Stimulated activated CD8-positive, alpha-beta memory T cell treated with anti-CD3 and anti-CD28 coated beads, Interleukin-12 subunit alpha, Interleukin-12 subunit beta, amount 100 ng/mL, for 1 hour (primary cell): ENCODE measurements at places on chromosomes 6 and 20.
A peak's percentile ranks its signal among the peaks of the same experiment; 100 is the strongest.

- DNase-seq: no peak
These were observed 51.6 kb downstream of the CYP24A1 start for GRCh38 chr20:54122189-54122588.

DNA sequence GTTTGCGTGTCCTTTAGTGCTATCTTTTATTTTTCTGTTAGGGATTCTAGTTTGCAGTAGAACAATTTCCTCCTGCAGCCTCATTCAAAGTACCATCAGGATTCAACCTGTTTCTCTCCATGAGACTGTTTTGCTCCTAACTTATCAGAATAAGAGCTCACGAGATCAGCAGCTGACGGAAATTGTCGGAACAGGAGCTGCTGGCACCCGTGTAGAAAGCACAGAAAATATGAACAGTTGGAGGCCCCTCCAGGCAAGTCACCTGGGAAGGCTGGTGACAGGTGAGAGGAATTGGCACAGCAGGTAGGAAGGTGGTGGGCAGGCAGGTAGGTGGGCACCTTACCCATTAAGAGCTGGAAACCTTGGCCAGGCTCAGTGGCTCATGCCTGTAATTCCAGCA, 368.6 kb downstream of the CDH26 start:
- DNase-seq: no peak

- no peak for DNase-seq
These were observed 850.2 kb upstream of the FLRT3 start for GRCh38 chr20:15187612-15188011.

DNA sequence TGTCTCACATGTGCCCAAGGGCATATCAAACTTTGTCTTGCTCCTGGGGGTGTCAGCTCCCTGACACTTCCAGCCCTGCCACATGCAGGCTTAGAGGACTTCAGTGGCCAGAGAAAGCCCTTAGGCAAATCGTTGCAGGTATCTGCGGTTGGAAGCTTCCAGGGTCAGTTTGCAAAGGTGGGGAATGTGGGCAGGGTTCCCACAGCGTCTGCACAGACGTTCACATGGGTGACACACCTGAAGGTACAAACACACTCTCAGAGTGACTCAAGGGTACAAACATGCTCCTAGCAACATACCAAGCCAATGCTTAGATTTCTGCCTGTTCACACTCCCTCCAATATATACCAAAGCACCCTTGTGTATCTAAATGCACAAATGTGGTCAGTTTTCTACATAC, 30.0 kb downstream of the VSTM2L start:
- DNase-seq: no peak

DNA sequence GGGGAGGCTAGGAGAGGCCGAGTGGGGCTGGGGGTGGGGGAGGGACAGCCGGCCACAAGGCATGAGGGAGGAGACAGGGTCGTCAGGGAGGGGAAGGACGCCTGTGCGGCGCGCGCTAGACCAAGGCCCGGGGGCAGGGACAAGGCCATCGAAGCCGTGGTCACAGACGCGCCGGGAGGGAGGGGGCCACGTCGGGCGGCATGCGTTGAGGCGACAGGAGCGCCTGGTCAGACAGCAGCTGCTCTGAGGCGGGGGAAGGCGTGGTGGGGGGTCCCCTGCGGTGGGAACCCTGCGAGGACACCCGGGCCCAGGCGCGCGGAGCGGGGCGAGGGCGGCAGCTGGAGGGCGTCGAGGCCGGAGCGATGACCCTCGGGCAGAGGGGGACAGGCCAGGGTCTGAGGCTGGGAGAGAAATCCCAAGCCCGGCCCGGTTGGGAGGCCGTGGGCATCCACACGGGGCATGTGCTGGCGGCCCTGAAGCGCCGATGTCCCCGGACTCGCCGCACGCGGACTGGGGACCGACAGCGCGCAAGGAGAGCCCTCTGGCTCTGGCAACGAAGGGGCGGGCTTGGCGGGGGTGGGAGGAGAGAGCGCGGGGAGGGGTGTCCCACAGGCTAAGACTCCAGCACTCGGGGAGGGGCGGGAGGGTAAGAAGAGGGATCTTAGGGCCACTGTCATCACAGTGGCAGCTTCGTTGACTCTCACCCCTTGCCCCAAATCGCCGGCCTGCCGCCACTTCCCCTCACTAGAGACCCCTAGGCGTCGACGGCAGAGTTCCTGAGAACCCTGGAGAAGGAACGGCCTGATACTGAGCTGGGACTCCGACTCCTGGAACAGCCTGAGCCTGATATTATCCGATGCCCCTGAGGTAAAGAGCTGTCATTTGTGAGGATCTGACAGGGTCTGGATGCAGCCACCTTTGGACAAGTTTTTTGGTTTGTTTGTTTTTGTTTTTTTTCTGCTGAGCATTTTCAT, 5.0 kb downstream of the TMEM239 start:
- no peak for DNase-seq

DNA sequence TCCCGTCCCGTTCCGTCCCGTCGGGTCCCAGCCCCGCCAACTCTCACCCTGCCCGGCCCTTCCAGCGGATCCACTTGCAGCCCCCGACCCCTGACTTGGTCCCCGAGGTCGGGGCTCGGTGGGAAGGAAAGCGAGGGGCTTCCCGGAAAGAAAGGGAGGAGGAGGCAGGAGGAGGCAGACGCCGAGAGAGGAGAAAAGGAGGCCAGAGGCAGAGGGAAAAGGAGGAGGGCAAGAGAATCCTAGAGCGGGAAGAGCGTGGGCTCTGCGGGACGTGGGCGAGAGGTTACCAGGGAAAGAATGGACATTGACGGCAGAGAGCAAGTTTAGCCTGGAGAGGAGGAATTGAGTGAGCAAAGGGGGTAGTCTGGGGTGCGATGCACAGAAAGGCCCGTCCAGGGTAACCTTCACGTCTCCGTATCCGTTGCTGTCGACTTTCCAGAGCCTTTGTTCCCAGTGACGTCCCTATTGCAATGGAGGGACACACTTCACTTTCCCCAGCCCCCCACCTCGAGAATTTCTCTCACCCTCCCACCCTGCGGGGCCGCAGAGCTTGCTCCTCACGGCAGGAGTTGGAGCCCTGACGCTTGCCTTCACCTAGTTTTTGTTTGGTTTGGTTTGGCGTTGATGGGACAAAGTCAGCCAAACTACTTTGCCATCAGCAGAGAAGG, 477 bp upstream of the MOXD1 start:
- no peak for DNase-seq

- peak; percentile 18 for DNase-seq
These were observed 35.9 kb downstream of the ANKRD60 start for GRCh38 chr20:58192567-58192966.

GRCh38 chr6:11685481-11686093, 93.0 kb downstream of the ADTRP start:
- DNase-seq: no peak

GRCh38 chr20:31638317-31638716, 605 bp downstream of the COX4I2 start:
- DNase-seq: no peak

GRCh38 chr6:125511809-125512396, 210.1 kb upstream of the HDDC2 start:
- DNase-seq: no peak

DNA sequence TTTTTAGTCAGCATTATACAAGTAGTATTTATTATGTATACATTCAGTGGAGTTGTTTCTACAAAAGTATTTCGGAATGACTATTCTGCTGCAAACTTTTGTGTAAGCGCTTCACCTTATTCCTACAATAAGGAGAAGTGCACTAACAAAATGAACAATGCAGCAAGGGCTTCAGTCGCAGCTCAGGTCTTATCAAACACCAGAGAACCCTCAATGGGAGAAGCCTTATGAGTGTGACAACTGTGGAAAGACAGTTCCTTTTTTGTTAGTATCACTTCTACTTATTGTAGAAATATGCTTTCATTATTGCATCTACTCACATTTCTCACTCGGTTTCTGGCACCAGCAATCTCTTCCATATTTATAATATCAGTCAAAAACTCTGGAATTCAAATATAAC, 18.8 kb downstream of the ZKSCAN3 start:
- no peak for DNase-seq

GRCh38 chr20:58287638-58288037, 21.9 kb upstream of the RAB22A start:
- no peak for DNase-seq

- peak; percentile 63 for DNase-seq
These were observed 7.3 kb upstream of the ULBP2 start for GRCh38 chr6:149934249-149935156.

DNA sequence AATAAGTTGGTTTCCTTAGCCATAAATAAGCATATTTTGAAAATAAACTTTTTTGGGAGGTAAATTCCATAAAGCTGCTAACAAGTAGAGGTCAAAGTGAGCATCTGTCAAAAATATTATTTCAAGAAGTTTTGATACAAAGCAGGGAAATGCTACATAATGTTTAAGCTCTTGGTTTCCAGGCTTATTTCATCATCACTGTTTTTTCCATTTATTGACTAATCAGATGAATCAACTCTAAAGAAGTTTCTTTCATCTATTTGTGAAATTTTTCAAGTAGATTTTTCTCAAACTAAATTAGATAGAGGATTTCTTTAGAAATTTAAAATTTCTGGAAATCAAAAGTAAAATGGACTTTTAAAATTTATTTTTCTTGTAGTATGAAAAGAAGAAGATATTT, 89.5 kb upstream of the TBX18 start:
- DNase-seq: no peak

DNA sequence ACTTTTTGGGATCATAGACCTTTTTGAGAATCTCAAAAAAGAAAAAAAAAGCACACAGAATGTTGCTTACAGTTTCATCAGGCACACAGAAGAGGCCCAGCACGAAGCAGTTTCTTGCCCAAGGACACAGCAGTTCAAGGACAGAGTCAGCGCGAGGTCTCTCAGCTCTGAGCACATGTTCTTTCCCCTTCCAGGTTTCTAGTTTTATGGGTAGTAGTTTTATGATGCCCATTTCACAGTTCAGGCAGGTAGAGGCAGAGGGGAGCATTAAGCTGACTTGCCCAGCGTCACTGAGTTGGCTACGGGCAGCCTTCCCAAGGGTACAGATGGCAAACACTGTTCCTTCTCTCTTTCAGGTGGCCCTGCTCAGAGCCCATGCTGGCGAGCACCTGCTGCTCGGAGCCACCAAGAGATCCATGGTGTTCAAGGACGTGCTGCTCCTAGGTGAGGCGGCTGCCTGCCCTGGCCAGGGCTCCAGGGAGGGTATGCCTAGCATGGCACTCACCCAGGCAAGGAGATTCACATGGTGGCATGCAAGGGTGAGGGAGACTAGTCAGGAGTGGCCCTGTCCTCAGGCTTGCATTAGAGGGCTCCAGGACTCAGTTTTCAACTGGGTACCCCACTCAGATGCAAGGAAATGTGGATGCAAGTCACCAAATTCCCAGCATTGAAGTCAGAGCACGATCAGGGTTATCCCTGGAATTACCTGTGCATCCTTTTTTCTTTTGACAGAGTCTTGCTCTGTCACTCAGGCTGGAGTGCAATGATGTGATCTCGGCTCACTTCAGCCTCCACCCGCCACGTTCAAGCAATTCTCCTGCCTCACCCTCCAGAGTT, 57.4 kb upstream of the TTPAL start:
- DNase-seq: no peak

- no peak for DNase-seq
These were observed 45.2 kb upstream of the CST5 start for GRCh38 chr20:23924751-23925150.

DNA sequence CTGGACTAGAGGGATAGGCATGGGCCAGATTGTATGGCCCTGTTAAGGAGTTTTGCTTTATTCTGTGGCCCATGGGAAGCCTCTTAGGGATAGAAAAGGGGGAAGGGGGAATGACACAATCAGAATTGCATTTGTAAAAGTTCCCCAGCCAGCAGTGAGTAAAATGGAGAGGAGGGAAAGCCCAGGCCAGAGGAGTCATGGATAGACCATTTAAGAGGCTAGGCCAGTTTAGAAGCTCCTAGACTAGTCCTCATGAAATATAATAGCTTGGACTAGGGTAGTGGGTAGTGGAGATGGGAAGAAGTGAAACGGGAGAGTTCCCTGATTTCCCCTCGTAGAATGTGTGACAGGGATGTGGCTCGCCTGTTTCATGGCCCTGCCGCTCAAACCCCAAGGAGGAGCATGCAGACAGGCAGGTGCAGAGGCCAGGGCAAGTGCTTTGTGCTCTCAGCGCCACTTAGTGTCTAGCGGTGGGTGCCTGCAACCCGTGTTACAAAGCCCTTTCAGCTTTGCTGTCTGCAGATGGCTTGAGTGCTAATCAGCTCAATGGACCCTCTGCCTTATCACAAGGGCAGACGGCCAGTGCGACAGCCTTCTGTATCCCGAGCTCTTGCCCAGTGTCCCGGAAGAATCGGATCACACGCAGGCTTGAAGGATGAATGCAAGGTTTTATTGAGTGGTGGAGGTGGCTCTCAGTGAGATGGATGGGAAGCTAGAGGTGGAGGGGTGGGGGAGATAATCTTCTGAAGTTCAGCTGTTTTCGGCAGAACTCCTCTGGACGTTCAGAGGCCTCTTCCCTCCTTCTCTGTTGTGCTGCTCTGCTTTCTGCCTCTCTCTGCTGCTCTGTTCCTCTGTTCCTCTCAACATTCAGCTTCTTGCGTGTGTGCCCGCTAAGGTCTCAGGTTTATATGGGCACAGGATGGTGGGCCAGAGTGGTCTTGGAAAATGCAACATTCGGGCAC, 141.1 kb downstream of the CEP57L1 start:
- no peak for DNase-seq

GRCh38 chr6:68194846-68195478, 440.1 kb upstream of the ADGRB3 start:
- no peak for DNase-seq

DNA sequence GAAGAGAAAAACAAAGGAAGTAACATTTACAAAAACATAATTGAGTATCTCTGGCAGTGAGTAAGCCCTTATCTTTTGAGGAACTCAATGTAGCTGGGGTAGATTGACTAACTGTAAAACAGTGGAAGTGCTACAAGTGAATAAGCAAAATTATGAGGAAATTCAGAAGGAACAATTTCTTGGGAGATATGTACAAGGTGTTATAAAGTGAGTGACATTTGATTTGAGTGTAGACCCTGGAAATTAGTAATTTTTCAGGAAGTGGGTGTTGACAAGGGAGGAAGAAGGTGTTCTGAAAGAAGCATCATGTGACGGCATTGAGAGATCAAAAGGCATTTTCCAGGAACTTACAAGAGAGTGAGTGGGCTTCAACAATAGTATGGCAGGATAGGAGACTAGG, 22.2 kb downstream of the XRN2 start:
- DNase-seq: no peak

DNA sequence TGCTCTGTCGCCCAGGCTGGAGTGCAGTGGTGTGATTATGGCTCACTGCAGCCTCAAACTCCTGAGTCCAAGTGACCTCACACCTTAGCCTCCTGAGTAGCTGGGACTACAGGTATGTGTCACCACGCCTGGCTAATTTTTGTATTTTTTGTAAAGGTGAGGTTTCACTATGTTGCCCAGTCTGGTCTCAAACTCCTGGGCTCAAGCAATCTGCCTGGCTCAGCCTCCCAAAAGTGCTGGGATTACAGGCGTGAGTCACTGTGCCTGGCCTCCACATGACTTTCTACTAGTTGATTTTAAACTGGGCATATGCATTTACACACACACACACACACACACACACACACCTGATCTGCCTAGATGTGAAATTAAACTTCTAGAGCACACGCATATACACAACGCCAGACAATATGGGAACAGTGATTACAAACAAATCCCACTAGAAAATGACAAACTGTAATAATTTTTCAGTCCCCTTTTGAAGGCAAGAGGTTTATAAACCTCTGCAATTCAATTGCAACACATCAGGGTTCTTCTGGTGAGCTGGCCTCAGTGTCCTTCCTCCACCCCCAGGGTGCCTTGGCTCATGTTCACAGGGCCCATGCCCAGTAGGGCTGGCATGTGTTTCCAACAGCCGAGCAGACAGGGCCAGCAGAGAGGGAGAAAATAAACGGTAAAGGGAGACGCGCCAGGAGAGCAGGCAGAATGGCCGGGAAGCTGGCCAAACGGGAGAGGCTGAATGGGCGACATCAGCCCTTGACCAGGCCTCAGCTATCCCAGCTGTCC, 31.2 kb downstream of the PARD6B start:
- no peak for DNase-seq

- DNase-seq: no peak
These were observed 28.0 kb downstream of the RING1 start for GRCh38 chr6:33236328-33236727.
